Kidney capillary endothelial cell (primary cell): ENCODE measurements at places on chromosomes 5 and 9.

DNA sequence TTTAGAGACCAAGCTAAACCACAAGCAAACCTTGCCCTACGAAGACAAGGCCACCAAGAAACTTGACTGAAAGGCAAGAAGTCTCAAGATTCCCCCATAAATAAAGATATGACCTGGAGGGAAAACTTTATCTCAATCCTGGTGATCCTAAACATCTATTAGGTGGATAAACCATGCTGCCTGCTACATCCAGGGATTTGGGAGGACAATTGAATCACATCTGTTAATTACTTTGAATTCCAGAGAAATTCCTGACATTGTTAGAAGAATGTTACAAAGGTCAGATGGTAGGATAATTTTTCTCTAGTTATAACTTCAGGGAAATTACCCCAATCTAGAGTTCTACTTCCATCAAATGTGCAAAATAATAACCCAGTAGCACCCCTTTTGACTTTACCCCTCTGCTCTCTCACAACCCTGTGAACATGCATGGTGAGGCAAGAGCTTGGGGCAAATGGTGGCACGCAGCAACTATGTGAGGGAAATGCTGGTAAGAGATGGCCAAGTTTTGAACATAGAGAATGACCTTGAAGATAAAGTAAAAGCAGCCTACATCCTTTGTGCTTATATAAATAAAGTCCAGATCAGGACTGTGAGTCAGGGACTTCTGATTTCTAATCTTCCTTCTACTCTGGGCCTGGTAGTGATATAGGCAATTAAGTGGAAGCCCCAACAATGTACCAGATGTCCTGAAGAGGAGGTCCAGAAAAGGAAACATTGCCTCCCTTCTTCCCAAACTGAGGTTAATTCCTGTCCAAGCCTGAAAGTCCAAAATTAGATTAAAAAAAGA, 57.1 kb upstream of the PTGER4 start:
- no peak for DNase-seq

DNA sequence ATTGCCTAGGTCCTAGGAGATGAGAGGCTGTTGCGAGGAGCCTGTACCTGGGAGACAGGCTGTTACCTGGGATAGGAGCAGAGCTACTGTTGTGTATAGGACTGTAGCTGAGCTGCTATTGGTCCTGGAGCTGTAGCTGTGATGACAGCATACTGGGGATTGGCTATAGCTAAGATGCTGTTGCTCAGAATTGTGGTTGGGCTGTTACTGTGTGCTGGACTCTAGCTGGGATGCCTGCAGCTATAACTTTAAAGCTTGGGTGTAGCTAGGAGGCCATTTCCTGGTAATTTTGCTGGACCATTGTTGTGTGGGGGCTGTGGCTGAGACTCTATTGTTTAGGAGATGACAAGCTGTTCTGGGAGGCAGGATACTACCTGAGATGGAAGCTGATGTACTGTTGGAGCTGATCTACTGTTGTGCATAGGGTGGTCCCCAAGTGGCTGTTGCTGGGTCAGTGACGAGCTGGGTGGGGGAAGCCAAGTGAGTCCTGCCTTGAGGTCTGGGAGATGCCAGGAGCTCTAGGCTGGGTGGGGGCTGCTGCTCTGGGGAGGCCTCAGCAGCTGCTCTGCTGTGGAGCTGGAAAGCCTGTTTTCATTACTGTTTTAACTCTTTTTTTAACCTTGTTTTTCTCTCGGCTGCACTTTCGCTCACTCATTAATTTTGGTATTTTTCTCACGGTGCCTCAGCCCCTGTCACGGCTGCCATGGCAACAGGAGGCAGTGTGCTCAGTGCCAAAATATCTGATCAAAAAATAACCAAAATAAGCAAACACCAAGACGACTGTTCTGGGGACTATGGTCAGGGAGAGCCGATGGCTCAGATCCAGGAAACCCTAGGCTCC, 3.0 kb upstream of the PCDH1 start:
- peak; percentile 74 for DNase-seq

DNA sequence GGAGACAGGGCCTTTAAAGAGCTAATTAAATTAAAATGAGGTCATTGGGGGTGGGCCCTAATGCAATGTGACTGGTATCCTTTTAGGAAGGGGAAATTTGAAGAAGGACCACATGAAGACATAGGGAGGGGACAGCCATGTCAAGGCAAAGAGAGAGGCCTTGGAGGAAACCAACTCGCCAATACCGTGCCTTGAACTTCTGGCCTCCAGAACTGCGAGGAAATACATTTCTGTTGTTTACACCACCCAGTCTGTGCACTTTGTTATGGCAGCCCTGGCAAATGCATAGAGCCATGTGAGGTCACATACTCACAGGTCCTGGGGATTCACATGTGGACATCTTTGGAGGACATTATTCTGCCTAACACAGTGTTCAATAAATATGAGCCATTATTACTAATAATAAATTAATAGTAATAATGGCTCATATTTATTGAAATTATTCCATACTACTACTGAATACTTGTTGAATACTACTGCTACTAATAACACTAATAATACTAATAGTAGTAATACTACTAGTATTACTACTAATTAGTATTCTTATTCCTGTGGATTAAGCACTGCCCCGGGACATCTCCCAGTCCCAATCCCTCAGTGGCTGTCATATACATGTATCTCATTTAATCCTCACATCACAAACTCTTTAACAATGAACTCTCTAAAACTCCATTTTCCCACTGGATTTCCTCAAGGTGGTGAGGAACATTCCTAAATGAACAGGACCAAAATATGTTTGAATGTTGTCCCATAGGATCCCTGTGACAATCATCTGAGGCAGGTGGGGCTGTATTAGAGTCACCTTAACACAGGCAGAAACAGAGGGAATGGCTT, 8.4 kb downstream of the TRAF1 start:
- DNase-seq: no peak

GRCh38 chr5:147901599-147902039, 4.7 kb downstream of the C5orf46 start:
- no peak for DNase-seq

DNA sequence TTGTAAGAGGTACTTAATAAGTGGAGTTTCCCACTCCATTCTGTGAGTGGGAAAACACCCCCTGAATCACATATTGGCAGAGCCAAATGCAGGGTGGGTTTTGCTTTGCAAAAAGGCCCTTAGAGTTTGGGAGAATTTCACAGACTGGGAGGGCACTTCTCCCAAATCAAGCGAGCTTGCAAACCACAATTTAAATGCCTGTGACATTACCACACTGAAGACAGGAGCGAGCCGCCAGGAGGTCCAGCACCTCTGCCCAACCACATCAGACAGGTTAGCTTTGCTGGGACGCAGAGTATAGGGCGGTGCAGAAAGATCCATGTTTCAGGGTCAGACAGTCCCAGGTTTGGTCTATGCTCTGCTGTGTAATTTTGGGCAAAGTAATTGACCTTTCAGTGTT, 2.3 kb downstream of the ALAD start:
- no peak for DNase-seq
